GM12878 (cell line): ENCODE measurements at places on chromosomes 1 and 21.

DNA sequence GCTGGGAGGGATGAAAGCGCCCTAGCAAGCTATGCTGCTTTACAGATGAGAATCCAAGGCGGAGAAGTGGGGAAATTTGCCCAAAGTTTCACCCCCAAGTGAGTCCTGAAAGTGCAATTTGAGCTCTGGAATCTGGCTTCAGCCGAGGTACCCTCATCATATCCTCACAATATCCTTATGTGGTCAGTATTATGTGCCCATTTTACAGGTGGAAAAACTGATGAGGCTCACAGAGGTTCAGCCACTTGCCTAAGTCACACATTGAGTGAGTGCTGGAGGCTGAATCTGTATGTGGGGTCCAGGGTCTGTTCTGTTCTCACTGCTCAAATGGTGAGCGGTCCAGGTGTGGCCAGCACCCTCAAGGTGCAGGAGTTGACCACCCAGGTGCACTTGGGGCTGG, 85.3 kb downstream of the MATN1 start:
- no peak for DNase-seq

- DNase-seq, result no peak
Measured at GRCh38 chr1:95028954-95029353, 43.8 kb downstream of the ALG14 start.

DNA sequence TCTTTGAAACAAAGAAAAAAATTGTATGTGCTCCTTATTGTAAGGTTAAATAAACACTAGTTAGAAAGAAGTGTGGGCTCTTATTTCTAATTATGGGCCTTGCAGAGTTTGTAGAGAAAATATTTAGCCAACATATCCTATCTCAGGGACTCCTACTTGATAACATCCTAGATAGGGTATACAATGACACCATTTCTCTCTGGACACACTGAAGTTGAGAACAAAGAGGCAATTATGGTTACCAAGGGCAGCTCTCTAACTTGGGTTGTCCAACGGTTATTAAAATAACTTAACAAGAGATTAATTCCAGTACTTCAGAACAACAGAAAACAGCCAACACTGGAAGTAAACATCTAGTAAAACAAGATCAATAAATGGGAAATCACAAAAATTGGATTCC, 69.0 kb upstream of the ZC3H11B start:
- DNase-seq, result no peak

DNA sequence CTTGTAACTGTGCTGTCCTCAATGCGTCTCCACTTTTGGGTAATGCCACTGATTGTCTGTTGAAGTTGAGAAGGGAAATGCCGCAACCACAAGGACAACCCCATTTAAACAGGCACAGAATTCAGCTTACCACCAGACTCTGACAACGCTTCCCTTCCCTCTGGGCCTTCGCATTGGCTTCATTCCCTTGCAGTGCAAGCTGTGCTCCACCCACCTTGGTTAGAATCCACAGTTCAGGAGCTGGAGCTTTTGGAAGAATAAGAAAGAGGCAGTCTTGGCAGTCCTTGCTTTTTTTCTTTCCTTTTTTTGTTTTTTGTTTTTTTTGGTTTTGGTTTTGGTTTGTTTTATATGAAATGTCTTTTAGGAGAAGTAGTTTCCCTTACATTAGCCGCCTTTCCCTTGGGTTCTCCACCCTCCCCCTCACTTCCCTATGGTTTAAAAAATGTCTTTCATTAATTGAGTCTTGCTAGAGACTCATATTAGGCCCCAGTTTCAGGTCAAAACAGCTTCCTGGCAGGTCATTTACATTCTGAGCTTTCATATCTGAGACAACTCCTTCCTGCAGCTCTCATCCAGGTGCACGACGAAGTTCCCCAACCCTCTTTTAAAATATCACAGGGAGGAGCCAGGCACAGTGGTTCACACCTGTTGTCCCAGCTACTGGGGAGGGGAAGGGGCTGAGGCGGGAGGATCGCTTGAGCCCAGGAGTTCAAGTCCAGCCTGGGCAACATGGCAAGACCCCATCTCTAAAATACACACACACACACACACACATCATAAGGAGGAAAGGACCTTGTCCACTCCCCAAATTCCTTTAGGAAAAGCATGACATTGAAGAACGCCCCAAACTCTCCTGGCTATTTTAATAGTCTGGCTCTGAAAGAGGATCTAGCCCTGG, 20.7 kb upstream of the LAX1 start:
- no peak for DNase-seq

DNA sequence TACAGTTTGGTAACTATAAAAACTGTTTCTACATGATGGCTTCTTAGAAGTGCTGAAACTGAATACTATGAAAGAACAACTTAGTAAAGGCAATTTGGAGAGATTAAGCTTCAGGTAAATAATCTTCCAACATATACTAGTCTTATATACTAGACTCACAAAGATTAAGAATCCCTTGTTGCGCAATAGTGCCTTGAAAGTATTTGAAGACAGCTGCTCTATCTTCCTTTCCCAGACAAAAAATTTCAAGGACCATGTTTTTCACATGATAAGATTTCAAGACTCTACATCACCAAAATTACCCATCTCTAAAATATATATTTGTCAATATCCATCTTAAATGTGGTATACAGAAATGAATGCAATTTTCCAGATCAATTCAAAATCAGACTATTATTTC, 37.7 kb upstream of the ASPM start:
- DNase-seq, result no peak

DNA sequence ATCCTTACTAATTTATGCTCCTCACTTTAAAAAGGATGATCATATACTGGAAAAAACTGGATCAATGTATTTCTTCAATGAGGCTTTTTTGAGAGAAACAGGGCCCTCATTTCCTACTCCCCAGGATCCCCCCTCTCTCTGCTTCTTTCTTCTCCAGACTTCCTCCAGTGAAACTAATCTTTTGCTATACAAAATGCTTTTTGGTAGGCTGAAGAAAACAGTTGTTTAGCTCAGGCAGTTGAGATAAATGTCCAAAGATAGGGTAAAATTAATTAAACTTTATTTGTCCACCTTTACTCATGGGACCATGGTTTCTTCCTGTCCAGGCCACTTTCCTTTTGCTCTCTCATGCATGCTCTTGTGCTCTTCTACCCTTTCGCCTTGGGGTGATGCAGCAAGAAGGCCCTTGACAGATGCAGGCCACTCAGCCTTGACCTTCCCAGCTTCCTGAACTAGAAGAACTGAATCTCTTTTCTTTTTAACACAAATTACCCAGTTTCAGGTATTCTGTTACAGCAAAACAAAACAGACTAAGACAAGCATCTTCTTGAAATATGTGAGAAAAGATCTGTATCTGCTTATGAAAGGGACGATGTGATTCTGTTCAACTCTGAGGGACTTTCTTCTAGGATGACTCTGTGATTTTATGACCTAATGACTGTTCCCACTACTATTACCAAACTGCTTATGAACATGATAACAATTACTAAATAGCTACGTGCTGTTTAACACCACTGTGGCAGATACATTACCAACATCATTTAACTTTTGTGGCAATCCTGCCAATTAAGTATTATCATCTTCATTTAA, 63.7 kb downstream of the NVL start:
- peak; percentile 38 for DNase-seq

DNA sequence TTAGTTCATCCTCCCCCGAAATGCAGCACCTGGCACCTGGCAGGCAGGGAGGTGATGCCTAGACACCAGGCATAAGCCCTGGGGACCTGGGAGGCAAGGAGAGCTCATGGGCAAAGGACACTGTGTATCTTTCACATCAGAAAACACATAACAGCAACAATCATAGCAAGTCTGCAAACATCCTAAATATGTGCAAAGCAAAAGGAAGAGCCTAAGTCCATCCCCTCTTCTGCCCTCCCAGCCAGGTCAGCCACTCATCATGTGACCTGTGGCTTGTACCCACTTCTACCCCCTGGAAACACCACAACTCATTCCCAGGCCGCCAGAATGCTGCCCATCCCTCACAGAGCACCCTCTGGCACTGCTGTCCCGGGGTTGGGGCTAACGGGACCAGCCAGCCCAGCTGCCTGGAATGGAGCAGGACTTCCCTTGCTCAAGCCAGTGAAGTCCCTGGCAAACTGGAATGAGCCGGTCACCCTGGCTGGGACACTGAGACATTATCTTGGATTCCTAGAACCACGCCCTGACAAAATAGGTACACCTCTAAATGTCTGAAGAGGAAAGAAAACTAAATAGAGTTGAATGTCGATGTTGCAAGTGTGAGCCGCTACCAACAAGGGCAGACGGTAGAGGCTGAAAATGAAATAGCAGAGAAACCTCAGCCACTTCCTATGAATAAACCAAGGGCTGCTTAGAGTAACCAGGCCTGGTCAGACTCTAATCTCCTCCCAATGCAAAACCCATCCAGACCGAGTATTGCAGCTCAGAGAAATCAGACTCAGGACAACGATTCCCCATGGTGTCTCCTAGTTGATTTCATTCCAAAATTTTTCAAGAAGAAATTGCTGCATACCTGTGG, 29.4 kb downstream of the TMPRSS2 start:
- no peak for DNase-seq

DNA sequence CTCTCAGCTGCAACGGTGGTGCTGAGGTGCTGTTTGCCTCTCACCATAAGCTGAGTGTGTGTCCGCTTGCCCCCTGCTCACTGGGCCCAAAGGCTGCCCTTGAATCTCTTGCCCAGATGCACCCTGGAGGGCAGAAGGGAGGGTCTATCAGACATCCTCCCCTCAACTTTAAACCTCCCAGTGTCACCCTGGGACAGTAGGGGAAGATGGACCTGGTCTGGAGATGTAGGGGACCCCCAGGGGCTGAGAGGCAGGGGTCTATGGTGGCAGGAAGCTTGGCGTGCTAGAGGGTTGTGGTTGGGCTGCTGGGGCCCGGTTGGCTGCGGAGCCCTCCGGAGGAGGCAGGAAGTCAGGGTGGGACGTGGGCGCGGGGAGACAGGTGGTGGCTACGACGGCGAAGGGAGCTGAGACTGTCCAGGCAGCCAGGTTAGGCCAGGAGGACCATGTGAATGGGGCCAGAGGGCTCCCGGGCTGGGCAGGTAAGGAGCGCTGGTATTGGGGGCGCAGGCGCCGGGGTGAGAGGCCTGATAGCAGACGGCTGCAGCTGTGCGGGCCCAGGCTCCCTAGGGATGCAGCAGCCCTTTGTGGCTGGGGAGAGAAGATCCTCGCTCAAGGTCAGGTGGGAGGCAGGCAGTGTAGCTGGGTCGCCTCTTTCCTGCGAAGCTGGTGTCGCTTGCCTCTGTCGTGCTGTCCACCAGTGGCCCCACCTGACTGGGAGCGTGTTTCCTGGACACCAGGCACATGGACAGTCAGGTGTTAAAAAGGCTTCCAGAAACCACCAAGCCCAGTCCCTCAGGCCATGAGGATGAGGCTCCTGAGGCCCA, at the start of gene LCK:
TSS of gene LCK (plus strand) at position 373 of the 824 bp plus-strand sequence. CDS start 23,065 bp downstream, outside the sequence.
- no peak for DNase-seq

DNA sequence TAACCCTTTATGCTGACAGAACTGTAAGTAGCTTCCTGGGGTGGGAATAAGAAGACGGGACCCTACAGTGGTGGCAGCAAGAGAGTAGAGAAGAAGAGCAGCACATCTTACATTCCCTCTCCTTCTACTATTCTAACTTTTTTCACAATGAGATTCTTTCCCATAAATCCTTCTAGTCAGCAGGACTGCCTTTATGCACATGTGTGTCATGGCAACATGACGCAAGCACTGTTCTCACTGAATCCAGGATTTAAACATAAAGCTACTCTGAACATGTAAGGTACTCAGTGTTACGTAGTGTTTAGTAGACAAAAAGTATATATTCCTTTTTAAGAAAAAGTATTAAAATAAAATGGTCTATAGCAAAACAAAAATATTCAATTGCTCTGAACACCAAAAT, 309.7 kb upstream of the LYPLAL1 start:
- DNase-seq, result no peak

DNA sequence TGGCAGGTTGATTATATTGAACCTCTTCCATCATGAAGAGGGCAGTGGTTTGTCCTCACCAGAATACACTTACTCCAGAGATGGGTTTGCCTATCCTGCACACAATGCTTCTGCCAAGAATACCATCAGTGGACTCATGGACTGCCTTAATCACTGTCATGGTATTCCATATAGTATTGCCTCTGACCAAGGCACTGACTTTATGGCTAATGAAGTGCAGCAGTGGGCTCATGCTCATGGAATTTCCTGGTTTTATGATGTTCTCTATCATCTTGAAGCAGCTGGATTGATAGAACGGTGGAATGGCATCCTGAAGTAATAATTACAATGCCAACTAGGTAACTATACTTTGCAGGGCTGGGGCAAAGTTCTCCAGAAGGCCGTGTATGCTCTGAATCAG, 16.6 kb upstream of the GBP6 start:
- DNase-seq, result no peak

DNA sequence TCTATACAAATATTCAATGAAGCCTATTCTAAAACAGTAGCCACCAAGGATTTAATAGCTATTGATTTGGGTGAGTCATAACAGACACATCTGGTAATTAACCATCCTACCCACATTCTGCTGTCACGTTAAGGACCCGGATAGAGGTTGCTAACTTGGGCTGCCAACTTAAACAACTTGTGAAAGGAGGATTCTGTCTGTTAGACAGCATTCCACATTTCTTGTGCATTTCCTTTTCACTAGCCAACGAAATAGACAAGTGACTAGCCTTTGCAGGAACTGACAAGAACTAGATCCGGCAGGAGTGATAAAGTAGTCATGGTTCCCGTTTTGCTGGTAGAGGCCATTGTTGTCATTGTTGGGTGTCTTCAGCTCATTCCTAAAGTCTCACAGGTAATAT, 9.5 kb downstream of the DSCAM start:
- DNase-seq, result no peak

DNA sequence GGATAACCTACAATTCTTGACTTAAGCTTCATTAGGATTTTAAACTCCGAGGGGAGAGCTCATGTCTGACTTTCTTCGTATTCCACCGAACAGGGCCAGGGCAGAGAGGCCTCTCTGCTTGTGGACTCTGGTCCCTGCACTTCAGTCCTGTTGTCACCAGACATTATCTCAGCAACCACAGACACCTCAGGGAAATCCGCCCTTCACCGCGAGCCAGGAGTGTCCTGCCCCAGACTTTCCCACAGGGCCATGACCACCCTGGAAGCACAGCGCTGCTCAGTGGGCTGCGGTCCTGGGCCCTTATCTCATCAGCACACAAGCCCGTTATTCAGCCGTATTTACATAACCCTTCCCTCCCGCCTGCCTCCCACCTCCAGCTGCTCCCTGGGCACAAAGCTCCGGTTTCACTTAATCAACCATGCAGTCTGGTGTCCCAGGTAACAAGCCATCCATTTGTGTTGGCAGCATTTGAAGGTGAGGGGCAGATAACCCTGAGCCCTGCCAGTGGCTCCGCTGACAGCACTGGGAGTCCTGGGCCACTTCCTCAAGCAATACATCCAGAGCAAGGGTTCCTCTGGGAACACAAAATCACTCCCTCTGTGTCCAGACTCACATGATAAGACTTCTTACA, 122.8 kb upstream of the RAB4A start:
- no peak for DNase-seq
